Regular cardiac myocyte (primary cell): ENCODE measurements at places on chromosomes 12 and 14. TPM values are rescaled to one million over a fixed set of nuclear protein-coding genes. Genes with fewer than 3 reads are reported as not detected.

ACOT6 gene
- 0.28 TPM in 1 of 2 replicates, not detected in the other for total RNA-seq

C12orf50 gene
- not detected in 2 replicates for total RNA-seq

APOLD1 gene
- 56.6 and 77.2 TPM in 2 replicates for total RNA-seq

DMAC2L gene
- 2.3 and 5.2 TPM in 2 replicates for total RNA-seq

DBX2 gene
- total RNA-seq: not detected in 2 replicates

TAS2R46 gene
- 1.5 and 2.8 TPM in 2 replicates for total RNA-seq

BEST3 gene
- total RNA-seq: under 0.01 and 0.28 TPM in 2 replicates

LRP1-AS gene
- 0.19 TPM in 1 of 2 replicates, not detected in the other for total RNA-seq

TBX3 gene
- total RNA-seq: 16.1 and 20.6 TPM in 2 replicates

SOX5 gene
- 2.7 and 4.8 TPM in 2 replicates for total RNA-seq

LGR5 gene
- 0.58 and 1.7 TPM in 2 replicates for total RNA-seq

CLEC2A gene
- total RNA-seq: not detected in 2 replicates

MGP gene
- total RNA-seq: 47.7 and 113 TPM in 2 replicates

EGLN3 gene
- 0.19 and 7.0 TPM in 2 replicates for total RNA-seq

RFLNA gene
- 2.3 and 43.1 TPM in 2 replicates for total RNA-seq

CACNA1C gene
- 2.3 and 5.9 TPM in 2 replicates for total RNA-seq

PDE6H gene
- not detected in 2 replicates for total RNA-seq

TRPV4 gene
- total RNA-seq: 1.2 and 1.7 TPM in 2 replicates
